ENCODE measurements at places on chromosomes 6 and 20.
A peak's percentile ranks its signal among the peaks of the same experiment; 100 is the strongest.

GRCh38 chr20:5975778-5976177 is 25.3 kb downstream of the MCM8 start:
- no peak for DNase-seq

DNA sequence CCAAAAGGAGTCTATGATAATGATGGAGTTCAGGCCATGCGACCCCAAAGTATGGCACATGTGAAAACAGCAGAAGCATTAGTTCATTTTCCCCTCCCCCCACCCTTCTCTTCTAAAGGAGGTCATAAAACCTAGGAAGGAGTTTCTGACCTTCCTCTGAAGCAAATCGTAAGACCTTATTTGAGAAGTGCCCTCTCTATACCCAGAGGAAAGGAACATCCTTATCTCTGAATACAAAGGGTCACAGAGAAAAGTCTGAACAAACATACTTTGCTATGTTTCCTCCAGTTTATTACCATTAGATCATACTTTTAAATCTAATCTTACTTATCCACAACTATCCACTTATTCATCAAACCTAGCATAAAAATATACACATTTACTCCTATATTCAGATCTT is 48.6 kb downstream of the SLX4IP start:
- DNase-seq = no peak

DNA sequence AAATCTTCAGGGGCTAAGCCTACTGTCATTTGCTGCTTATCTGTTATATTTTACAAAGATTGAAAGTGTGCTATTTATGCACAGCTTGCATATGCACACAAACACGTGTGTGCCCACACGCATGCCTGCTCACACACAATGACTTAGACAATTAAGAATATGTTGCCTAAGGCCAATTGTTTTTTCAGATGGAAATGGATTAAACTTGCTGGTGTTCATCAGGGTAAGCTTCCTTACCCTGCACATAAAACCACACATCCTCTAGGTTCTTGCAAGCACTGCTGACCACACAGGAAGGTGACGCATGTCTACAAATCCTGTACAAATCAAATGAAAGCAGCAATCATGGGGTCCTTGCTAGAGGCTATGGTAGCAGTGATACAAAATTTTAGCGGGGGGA is 58.4 kb downstream of the GJA10 start:
- no peak for DNase-seq

DNA sequence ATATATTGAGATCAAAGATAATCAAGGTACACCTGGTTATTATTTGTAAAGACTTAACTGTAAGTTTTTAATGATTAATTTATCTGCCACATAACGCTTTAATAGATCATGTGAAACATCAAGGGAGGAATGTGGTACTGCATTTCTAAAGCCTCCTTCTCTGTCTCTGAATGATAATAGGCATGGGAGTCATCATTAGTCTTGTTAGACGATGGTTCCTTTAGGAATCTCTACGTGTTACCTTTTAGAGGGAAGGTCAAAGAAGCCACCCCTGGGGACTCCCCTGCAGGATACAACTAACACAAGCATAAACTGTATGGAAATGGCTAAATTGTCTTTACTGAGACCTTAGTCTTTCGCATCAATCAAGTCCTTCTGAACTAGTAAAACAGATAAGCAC is 173.6 kb upstream of the MCHR2 start:
- DNase-seq = no peak

DNA sequence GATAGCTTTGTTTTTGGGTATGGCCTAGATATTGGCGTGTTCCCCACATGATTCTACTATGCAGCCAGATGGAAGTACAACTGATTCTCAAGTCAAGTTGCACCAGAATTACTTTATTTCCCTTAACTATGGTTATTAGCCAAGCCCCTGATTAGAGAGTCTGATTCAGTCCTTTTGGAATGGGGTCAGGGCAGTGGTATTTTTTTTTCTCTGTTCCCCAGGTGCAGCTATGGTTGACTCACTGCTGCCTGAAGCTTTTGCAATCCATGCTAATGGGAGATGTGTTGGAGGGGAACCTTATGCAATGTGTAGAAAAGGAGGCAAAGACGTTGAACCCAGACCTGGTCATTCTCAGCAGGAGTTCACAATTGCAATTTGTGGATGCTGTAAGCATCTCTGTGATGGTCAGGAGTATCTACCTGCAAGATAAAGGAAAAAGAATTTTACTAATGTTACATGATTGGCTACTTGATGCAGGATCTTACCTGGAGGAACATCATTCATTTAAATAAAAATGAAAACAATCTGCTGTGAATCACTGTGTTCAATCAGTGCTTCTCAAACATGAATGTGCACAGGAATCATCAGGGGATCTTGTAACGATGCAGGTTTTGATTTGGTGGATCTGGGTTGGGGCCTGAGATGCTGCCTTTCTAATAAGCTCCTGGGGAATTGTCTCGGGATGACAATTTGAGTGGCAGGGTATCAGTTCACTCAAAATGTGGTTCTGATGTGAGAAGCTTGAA is 49.4 kb downstream of the PFDN4 start:
- DNase-seq = no peak

DNA sequence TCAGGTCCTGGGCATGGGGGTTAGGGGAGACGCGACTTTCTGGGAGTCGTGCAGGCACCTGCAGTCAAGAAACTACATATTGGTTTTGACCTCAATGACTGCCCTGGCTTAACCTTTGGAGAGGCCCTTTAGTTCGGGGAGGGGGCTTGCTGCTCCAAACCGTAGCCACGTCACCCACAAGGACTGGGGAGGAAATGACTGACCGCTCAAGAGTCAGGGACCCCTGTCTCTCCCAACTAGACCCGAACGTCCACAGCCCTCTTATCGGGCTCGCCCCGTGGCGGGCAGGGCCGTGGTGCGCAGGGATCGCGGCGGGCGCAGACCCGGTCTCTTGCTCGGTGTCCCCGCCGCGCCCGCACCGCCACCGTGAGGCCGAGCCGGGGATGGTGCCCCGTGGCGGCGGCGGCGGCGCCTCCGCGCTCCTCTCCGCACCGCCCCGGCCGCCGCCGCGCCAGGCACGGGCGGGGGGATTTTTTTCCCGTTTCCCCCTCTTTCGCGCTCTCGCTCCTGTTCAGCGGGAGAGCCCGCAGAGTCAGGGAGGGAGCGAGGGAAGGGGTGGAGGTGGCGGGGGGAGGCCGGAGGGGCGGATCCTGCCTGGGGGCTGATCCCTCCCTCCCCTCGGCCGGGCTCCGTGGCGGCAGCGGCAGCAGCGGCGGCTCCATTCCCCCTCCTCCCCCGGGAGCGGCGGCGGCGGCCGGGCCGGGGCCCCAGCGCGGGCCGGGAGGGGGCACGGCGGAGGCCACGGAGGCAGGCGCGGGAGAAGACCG is at the start of gene BRPF3:
TSS of gene BRPF3 (plus strand) at position 632 of the 767 bp plus-strand sequence. CDS start 3,579 bp downstream, outside the sequence.
- DNase-seq = peak; percentile 43

DNA sequence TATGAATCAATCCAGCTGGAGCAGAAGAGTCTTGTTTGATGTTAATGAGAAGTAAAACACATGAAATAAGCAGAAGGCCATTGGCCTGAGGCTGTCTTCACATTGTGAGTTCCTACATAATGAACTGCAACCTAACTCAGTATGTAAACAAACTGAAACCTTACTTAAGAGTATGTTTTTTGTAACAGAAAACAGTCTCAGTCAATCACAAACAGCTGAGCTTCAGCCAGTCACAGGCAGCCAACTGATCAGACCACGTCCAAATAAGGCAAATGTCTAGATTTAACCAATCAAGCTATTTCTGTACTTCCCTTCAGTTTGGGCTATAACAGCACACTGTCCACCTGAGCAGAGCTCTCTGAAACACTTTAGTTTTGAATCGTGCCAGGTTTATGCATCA is 234.7 kb downstream of the TRDN start:
- no peak for DNase-seq

GRCh38 chr6:143642403-143642802 is 35.4 kb upstream of the PHACTR2 start:
- no peak for DNase-seq

GRCh38 chr20:51258582-51259165 is 235.8 kb upstream of the KCNG1 start:
- no peak for DNase-seq

GRCh38 chr6:99378636-99379035 is 15.4 kb downstream of the COQ3 start:
- no peak for DNase-seq

- no peak for DNase-seq
Measured at GRCh38 chr6:125165256-125165655, 11.7 kb downstream of the TPD52L1 start.

- no peak for DNase-seq
Measured at GRCh38 chr6:4610256-4610655, 165.9 kb upstream of the CDYL start.

GRCh38 chr6:29826271-29826670 is 1.4 kb upstream of the HLA-G start:
- no peak for DNase-seq

GRCh38 chr20:58883241-58883691 is 30.8 kb downstream of the GNAS start:
- DNase-seq = no peak

- no peak for DNase-seq
Measured at GRCh38 chr6:23826572-23826971, 299.4 kb upstream of the NRSN1 start.

DNA sequence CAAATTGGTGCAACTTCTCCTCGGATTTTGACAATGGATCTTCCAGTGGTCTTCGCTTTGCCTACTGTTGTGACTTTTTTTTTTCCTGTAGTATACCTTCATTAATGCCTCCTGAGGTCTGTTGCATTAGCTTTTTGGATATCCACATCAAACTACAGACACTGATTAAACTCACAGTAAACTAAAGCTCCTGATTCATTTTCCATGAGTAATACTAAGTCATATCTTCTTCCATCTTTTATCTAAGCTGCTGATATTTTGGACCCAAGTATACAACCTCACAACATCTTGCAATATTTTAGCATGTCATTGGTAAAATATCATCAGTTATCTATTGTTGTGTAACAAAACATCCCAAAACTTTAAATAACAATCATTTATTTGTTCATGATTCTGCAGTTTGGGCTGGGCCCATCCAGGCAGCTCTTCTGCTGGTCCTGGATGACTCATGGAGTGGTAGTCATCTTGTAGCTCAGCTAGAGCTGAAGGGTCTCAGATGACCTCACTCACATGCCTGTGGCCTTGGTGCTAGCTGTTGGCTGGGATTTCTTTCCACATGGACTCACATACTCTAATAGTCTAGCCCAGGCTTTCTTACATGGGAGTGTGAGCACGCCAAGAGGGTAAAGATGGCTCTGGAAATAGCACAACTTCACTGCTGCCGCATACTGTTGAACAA is 78.3 kb upstream of the SRSF6 start:
- DNase-seq = no peak

GRCh38 chr6:156126535-156126934 is 650.6 kb upstream of the ARID1B start:
- DNase-seq = no peak

- DNase-seq = no peak
Measured at GRCh38 chr6:148309301-148309700, 33.3 kb upstream of the SASH1 start.

- no peak for DNase-seq
Measured at GRCh38 chr6:74041420-74041819, 345.4 kb downstream of the CD109 start.

DNA sequence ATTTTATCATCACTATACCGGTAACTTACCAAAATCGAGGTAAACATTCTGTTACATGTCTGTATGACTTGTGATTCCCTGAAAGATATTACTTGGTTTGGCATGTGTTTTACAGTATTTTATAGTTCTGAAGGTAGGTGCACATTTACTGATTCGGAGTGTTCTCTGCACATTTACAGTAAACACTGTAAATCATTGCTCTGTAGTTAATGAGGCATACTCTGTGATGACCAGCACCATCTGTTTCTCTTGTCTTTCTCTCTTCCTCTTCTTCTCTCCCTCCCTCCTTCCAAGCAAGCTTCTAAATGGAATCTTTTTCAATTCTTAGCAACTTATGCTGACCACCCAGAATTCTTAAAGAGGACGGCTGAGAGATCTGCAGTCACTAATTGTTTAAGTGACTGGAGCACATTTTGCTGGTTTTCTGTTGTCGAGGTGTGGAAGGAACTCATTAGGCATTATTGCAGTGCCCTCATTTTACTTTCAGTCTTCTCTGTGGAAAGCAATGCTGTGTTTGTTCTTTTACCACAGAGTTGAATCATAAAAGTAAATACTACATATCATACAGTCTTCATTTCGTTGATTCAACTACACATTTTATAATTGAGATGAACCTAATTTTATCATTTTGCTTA is 126.5 kb downstream of the UTRN start:
- DNase-seq = no peak

DNA sequence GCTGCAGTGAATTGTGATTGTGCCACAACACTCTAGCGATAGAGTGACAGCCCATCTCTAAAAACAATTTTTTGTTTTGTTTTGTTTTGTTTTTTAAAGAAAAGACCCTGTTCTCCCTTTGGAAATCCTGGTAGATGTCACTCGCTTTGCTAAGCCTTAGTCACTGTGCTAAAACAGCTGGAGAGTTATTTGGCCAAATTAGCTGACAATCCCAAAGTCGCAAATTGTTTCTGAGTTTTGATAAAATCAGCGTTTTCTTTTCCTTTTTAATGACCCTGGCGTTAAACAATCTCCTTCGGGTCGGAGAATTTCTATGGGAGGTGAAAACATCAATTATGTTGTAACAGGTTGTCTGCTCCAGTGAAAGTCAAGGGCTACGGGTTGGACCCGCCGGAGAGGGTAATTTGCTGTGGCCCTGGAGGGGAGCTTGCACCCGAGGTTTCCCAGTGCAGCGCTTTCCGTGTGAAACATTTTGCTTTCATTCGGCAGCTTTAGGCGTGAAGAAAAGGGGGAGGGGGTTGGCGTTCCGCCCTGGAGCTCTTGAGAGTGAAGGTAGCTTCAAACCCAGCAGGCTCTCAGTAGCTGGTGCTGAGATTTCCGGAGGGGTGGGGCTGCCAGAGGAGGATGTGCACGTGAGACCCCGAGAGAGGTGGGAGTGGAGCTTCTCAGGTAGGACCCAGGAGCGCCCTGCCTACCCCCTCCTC is 296.6 kb downstream of the PHACTR1 start:
- DNase-seq = no peak

DNA sequence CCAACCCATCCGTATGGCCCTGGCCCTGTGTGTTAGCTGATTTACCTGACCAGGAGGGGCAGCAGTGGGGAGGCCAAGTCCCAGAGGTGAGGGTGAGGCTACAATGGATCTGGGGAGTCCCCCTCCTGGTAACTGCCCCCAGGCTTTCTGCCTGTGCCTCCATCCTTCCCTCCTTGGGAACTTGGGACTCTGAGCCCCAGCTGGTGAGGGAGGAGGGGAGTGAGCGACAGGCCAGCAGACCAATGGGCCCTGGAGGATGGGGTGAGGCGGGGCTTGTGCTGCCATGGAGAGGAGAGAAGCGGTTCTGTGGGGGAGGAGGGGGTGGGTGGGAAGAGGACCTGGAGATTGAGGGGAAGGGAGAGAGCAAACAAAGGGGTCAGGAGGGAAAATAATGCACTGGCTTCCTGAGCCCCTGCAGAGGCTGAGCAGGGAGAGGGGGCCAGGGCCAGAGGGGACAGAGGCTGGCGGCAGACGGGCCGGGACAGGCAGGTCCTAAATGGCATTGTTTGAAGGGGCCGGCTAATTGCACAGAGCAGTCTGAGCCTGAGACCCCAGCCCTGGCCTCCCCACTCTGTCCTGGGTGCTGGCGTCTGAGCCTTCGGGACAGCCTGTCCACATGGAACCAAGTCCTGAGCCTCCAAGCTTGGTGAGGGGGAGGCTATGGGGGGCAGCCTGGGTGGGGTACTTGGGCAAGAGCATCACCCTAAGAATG is 17.5 kb downstream of the DNMT3B start:
- no peak for DNase-seq

- peak; percentile 16 for DNase-seq
Measured at GRCh38 chr6:81486234-81486633, 266.2 kb downstream of the TENT5A start.

GRCh38 chr6:8207869-8208191 is 105.5 kb upstream of the EEF1E1 start:
- no peak for DNase-seq
